Activated CD8-positive, alpha-beta memory T cell treated with anti-CD3 and anti-CD28 coated beads for 48 hours (primary cell): ENCODE measurements at places on chromosomes 16 and 17.

DNA sequence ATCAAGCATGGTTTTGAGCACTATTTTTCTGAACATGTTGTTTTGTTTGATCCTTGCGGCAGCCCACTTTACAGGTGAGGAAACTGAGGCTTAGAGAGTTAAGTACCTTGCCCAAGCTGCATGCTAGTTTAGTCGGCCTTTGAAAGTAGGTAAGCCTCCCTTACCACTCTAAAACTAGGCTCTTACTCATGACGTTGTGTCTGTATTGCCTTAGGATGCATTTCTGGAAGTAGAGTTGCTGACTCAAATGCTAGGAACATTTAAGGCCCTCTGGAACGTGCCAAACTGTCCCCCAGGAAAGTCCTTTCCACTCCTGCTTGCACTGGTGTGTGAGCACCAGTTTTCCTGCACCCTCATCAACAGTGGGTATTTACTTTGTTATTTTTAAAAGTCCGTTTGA is 76.6 kb downstream of the ZFHX3 start:
- no peak for DNase-seq

GRCh38 chr16:57013902-57014301 is 24.5 kb downstream of the NLRC5 start:
- DNase-seq = no peak

DNA sequence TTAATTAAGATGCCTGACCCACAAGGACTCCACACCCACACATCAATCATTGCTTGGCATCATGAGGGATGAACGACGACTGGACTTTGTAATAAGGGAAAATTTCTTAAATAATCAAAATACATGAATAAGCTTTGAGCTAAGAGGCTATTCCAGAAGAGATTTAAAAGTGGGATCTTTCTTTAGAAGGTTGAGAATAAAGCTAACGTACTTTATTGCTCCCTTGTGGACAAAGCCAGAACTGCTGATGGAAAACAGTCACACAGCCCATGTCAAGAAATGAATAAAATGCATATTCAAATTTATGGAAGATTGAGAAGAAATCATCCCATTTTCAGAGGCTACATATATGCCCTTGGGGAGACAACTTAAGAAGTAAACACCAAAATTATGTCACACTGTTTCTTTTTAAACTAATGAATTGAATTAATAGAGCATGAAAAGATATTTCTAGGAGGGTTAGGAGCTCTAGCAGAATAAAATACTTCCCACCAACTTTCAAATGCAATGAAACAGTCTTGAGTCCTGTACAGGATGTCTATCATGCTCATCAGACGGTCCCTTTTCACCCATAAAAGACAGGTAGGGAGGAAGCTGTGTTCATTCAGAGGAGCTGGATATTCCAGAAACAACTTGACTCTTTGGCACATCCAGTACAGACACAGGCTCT is 60.2 kb upstream of the PHOSPHO1 start:
- DNase-seq = no peak

GRCh38 chr16:3908951-3909437 is 28.5 kb upstream of the CREBBP start:
- DNase-seq = no peak

DNA sequence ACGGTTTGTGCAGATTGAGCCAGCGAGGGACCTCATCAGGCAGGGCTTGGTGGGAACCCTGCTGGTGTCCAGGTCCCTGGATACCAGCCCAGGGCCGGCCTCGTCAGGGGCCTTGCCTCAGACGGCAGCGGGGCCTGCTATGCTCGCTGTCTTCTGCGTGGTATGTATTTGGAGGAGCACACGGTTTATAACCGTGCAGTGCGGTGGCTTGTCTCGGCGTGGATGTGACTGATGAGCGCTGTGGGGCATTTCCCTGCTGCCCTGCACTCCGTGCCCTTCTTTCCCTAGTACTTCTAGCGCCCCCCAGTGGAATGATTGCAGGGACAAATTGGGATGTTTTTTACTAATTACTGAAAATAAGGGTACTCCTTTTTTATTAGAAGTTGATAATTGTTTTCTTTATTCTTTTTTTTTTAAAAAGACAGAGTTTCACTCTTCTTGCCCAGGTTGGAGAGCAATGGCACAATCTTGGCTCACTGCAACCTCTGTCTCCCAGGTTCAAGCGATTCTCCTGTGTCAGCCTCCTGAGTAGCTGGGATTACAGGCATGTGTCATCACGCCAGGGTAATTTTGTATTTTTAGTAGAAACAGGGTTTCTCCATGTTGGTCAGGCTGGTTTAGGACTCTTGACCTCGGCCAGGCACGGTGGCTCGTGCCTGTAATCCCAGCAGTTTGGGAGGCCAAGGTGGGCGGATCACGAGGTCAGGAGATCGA is 15.3 kb downstream of the TBCD start:
- no peak for DNase-seq

- DNase-seq = no peak
Measured at GRCh38 chr17:13598353-13599167, 3.2 kb downstream of the HS3ST3A1 start.

DNA sequence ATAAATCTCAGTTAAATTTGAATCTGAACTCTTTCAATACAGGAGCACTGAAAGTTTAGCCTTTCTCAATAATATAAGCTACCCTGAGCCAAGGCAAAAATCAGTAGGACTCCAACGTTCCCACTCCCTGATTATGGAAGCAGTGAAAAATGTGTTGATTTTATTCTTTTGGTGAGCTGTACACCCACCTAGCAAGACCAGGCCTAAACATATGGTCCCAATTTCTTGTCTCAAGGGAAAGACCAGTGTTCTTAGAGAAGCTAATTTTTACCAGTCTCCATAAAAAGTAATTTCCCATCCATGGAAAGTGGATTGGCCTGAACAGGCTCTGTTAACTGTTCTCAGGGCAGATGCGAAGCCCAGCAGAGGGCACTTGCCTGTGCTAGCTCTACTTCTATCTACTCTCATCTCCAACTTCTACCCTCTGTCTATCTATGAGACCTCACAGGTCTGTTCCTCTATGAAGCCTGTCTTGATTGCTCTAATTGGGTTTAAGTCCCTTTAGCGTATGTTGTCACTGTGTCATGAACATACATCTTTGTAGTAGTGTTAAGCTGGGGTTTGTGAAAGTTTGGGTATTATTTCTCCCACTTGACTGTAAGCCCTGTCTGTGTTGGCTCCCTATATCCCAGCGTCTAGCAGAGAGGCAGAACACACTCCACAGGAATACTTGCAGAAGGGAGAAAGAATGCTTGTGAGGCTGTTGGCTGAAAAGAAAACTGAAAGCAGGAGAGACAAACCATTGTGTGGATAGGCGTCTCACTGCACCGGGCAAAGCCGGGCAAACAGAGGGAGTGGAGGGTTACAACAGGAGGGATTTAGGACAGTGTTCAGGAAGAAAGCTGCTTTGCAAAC is 167.1 kb upstream of the MAF start:
- no peak for DNase-seq

- no peak for DNase-seq
Measured at GRCh38 chr17:18163547-18163946, 20.1 kb upstream of the ALKBH5 start.

DNA sequence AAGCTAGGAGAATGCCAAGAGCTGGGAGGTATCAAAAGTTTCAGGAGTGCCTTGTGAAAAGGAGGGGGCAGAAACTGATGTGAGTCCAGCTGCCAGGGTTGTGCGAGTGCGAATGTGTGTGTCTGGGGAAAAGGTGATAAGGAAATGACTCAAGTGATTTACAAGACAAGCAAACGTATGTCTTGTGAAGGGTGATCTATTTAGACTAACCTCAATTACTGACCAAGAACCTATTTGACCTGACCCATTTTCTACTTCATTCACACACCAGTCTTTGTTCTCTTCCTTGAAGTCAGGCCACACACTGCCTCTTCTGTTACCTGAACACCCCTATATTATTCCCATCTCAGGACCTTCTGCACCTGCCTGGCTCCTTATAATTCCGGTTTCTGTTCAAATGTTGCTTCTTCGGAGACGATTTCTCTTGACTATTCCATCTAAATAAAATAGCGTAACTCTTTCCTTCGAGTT is 1.0 kb downstream of the GDE1 start:
- no peak for DNase-seq

GRCh38 chr16:82784573-82784968 is 157.8 kb downstream of the CDH13 start:
- no peak for DNase-seq
